ENCODE measurements at places on chromosomes 4 and X. TPM values are rescaled to one million over a fixed set of nuclear protein-coding genes. Genes with fewer than 3 reads are reported as not detected.

The ZCCHC18 gene
- total RNA-seq, result 0.25 TPM

The PYURF gene
- 46.6 TPM for total RNA-seq

The EDNRA gene
- 0.30 TPM for total RNA-seq

The DCAF4L1 gene
- total RNA-seq, result 0.12 TPM

The COL25A1 gene
- not detected for total RNA-seq

The BRCC3 gene
- 29.6 TPM for total RNA-seq

The MED14 gene
- total RNA-seq, result 22.6 TPM

The CSAG1 gene
- total RNA-seq, result 0.59 TPM

The ABCE1 gene
- 74.6 TPM for total RNA-seq

The CCDC110 gene
- not detected for total RNA-seq

The GLRB gene
- total RNA-seq, result 0.64 TPM

The GRID2 gene
- total RNA-seq, result not detected

The TSPAN7 gene
- total RNA-seq, result 2.9 TPM

The CXorf65 gene
- not detected for total RNA-seq

The CPE gene
- total RNA-seq, result 1.4 TPM

The NELFA gene
- total RNA-seq, result 26.6 TPM

The NDNF gene
- total RNA-seq, result not detected

The GAGE12E gene
- total RNA-seq, result not detected

The HTR2C gene
- not detected for total RNA-seq

The DCAF12L2 gene
- total RNA-seq, result 0.15 TPM

The RHOXF2 gene
- total RNA-seq, result not detected
